ENCODE measurements at places on chromosomes 11 and 22. TPM values are rescaled to one million over a fixed set of nuclear protein-coding genes. Genes with fewer than 3 reads are reported as not detected.

DNA sequence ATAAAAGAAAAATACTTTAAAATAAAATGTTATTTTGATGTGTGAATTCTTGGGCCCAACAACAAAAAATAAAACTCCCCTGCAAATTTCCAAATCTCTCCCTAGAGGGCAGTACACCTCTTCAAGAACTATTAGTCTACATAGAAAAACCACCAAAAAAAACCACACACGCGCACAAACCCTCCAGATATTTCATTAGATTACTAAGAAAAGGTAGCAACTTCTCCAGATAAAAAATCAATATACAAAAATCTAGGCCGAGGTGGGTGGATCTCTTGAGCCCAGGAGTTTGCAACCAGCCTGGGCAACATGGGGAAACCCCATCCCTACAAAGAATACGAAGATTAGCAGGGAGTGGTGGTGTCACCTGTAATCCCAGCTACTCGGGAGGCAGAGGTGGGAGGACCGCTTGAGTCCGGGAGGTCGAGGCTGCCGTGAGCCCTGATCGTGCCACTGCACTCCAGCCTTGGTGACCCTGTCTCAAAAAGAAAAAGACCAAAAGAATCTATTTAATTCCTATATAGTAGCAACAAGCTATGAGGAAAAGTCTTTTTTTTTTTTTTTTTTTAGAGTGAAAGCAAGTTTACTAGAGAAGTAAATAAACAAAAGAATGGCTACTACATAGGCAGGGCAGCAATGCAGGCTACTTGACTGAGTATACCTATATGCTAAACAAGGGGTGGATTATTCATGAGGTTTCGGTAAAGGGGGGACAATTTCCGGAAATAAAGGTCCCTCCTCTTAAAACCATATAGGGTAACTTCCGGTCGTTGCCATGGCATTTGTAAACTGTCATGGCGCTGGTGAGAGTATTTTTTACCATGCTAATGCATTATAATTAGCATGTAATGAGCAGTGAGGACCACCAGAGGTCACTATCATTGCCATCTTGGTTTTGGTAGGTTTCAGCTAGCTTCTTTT is 13.1 kb downstream of the B3GNT6 start:
- peak; percentile 94 for DNase-seq

DNA sequence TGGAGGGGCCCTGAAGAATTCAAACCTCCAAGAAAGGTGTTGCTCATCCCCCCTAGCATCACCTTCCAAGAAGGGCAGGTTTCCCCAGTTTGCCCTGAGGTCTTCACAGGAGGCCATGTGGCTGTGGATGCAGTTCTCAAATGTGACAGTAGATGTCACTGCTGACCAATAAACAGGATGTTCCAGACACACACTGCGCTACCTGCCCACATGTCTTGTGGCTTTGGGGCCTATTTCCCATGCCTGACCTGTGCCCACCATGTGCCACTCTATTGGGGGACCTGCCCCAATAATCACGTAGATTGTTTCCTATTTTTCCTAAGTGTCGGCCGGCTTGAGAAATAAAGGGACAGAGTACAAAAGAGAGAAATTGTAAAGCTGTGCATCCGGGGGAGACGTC is 4.5 kb downstream of the GSTT2 start:
- no peak for DNase-seq

GRCh38 chr11:10454878-10455631 is at the start of gene AMPD3:
Gene AMPD3, plus strand, starts transcription at chr11:10455264. Its CDS starts 6,256 bp downstream, at chr11:10461520.
- peak; percentile 97 for DNase-seq

DNA sequence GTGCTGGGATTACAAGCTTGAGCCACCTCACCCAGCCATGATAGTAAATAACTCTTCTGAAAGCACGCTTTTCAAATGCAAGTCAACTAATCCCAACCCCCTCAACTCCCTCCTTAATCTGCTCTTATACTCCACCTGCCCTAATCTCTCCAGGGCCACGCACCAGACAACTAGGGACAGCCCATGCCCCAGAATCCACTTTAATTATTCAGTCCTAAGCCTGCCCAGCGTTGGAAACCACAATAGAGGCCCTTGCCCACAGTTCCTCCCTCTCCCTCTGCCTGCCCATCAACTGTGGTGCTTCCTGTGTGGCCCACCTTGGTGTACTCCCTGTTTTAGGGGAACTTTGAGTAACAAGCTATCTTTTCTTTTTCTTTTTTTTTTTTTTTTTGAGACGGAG is 2.7 kb upstream of the VPREB3 start:
- no peak for DNase-seq

- DNase-seq, result no peak
Measured at GRCh38 chr11:114909866-114910265, 231.5 kb downstream of the NXPE2 start.

DNA sequence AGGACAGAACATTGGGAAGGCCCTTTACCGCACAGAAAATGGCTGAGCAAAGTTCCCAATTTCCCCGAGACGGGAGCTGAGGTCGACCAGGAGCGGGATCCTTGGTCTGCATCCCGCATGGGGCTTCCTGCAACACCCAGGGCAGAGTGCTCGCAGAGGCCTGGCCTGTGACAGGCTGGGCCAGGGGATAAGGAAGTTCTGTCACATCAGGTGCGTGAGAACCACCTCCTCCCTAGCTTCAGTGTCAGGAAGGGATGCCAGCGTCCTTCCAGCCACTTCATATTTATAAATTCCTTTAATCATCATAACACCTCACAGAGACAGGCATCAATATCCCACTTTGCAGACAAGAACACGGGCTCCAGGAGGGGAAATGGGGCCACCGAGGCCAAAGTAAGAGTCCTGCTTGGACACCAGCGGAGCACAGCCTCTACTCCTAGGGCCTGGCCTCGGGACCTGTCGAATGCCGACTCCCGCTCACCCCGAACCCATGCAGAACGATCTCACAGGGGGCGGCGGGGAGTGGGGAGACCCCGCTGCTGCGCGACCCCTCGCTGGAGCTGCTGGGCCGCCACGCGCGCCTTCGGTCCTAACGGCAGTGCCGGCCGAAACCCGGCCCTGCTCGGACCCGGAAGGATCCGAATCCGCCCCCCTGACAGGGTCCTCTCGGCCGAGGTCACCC is 532 bp downstream of the BET1L start:
- DNase-seq, result no peak

CHADL gene
- total RNA-seq, result 4.0 TPM

MAPK8IP2 gene
- total RNA-seq, result 0.16 TPM

DCDC1 gene
- 0.73 TPM for total RNA-seq

Measured in myocyte (in vitro differentiated cells).